BJ (cell line): ENCODE measurements at places on chromosomes 7 and 10.

DNA sequence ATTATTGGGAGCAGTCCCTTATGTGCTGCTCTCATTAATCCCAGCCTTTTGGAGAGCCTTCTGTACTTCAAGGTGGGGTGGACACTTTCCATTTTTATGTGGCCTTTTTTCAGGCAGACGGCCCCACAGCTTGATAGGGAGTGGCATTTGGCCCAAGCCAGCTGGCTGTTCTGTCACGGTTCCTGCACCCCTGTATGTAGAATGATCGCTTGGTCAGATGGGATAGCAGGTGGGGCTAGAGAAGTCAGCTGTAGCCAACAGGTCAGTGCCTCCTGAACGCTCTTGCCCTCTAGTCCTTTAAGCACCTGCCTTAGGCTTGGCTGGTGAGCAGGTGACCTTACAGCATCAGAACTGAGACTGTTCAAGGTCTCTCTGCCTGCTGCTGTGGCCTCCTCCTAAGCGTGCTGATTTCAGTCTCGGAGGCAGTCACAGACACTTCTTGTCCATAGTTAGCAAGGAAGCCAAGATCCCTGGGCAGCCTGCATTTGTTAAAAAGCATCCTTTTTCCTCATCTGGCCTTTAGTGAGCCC, 95.3 kb downstream of the LRRC4 start:
- no peak for DNase-seq

DNA sequence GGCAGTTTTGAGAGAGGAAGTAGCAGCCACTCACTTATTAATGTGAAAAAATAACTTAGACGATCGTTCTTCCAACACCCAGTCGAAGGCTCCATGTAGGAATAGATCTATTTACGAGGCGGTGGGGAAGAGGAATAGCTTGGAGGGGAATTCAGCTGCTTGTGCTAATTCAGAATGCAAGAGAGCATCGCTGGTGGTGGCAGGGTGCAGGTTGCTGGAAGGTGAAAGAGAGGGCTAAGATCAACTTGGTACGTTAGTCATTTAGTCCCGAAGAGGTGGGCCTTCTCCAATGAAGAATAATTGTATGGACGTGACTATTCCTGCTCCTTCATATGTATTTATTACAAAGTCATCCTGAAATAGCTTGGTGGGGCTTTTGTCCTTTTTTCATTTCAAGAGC, 98.5 kb downstream of the SEC23IP start:
- DNase-seq, result no peak

GRCh38 chr10:36451391-36451970, 673.9 kb upstream of the ANKRD30A start:
- no peak for DNase-seq

DNA sequence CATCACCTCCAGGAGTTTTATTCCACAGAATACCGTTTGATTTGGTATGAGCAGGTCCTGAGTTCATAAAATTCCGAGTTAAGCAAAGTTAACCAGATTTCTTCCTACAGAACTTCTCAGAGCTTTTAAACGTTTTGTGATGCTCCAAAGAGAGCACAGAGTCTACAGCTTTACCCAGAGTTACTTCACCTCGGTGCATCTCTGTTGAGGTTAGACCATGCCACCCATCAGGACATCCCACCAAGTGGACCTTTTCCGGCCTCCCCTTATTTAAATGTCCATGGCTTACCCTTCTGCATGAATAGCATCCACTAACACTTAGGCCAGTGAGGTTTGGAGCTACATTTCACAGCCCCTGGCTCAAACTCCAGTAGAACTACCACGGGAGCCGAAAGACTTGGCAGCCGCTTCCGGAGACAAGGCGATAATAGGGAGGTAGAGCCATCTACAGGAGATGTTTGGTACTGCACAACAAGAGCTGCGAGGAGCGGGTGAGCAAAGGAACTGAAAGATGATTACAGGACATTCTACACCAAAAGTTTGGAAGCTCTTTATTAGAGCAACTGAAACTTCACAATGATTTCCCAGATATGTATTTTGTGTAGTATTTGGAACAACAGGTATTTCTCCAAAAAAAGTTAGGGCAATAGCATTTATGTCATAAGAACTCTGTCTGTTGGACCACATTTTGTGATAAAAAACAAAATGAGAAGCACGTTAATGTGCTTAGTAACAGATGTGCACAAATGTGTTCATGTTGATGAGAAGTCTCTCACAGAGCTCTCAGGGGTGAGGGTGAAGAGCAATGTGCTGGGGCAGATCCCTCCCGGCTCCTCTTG, 174.7 kb downstream of the HERPUD2 start:
- no peak for DNase-seq

GRCh38 chr7:29289156-29290021, 94.8 kb downstream of the CHN2 start:
- DNase-seq, result no peak

- DNase-seq, result no peak
Measured at GRCh38 chr7:155811560-155811894, 736 bp downstream of the SHH start.

- DNase-seq, result no peak
Measured at GRCh38 chr7:155911471-155912105, 99.3 kb upstream of the SHH start.

GRCh38 chr10:102738692-102739121, 5.0 kb upstream of the WBP1L start:
- no peak for DNase-seq

DNA sequence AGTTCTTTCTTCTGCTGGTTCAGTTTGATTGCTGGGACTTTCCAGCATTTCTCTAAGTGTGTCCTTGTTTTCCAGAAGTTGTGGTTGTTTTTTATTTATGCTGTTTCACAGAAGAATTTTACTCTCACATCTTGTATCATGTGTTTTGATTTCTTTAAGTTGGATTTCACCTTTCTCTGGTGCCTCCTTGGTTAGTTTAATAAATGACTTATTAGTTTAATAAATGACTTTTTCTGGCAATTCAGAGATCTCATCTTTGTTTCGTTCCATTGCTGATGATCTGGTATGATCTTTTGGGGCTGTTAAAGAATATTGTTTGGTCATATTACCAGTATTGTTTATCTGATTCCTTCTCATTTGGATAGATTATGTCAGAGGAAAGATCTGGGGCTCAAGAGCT, 59.8 kb upstream of the CYP2C9 start:
- DNase-seq, result no peak

DNA sequence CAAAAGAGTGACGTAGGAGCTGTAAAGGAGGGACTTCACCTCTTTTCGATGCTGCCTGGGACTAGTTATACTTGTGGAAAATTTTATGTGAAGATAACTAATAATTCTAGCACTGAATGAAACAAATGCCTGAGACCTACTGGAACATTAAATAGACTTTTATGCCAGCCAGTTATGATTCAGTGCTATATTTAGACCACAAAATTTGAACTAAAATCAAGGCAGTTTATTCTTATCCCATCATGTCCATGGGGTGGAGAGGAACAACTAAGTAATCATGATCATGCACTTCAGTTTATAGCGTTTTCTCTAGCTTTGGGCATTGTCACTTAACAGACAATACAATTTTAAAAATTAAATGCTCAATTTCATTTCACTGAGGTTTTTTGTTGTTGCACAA, 76.7 kb downstream of the ZEB1 start:
- no peak for DNase-seq

- no peak for DNase-seq
Measured at GRCh38 chr10:112235920-112236319, 47.3 kb upstream of the TECTB start.

DNA sequence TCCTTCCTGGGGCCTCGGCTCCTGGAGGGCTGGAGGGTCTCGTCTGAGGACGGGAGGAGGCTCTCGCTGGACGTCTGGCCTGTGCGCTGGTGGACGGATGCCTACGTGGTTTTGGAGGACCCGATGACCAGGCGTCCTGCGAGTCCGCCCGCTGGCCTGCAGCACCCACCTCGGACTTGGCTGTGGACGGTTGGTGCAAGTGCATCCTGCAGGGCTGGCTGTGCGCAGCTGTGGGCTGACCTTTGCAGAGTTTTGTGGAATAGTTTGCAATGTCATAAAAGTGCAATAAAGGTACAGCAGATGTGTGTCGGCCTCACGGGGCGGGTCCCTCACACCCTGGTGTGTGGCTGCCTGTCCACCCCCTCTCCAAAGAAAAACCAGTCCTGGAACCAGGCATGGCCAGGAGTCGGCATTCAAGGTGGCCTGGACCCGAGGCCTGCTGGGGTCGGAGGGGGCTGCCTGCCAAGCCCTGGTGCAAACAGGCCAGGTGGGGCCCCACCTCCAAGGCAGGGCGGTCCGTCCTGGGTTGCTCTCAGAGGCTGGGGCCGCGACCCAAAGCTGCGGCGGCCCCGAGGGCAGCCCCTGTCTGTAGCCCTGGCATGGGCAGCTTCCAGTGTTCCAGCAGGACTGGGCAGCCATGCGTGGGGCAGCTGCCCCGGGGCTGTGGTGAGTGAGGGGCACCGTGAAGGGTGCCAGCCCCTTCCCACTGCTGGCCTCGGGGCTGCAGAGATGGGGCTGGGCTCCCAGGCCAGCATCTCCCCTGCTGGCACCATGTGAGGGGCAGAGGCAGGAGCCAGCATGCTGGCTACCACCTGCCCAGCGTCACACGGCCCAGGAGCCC, 29.3 kb upstream of the FOXL3 start:
- no peak for DNase-seq

DNA sequence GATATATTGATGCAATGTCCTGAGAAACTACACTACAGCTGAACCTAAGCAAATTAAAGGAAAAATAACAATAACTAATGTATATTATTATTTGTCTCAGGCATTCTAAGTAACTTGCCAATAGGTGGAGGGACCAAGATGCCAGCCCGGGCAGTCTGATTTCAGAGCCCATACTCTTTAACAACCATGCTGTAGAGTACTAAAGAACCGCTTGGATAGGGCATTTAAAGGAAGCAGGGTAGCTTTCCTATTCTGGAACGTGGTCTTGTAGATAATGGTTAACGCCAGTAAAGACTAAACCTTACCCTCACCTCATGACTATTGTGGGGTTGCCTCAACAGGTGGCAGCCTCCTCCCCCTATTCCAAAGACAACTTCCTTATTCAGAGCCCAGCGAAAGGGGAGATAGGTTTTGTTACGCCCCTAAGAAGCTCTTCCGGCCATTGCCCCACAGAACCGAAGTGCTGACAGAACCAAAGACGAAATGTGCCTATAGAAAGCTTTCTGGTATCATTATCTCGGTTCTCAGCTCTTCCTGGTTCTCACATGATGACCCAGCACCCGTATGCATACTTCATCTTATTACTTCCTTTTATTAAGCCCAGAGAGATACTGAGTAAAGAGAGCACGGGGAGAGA, 707 bp upstream of the C1GALT1 start:
- no peak for DNase-seq

GRCh38 chr10:26780793-26781601, 79.8 kb downstream of the ABI1 start:
- peak; percentile 84 for DNase-seq
